ENCODE measurements at places on chromosomes 1 and 21. TPM values are rescaled to one million over a fixed set of nuclear protein-coding genes. Genes with fewer than 3 reads are reported as not detected.

The ABCG1 gene
- total RNA-seq, result 34.7 TPM

The KPRP gene
- not detected for total RNA-seq

The DISP1 gene
- 7.2 TPM for total RNA-seq

The IFI44L gene
- total RNA-seq, result 49.5 TPM

The FAM72C gene
- 0.51 TPM for total RNA-seq

The ADAR gene
- total RNA-seq, result 81.8 TPM

The SAMD11 gene
- total RNA-seq, result not detected

The NBPF20 gene
- total RNA-seq, result 2.6 TPM

The LRRC53 gene
- not detected for total RNA-seq

The OR10J1 gene
- not detected for total RNA-seq

The LCE3D gene
- total RNA-seq, result not detected

The REN gene
- total RNA-seq, result not detected

The CFAP141 gene
- total RNA-seq, result not detected

The PROK1 gene
- total RNA-seq, result 3.6 TPM

The TGFB2 gene
- total RNA-seq, result 1.8 TPM

The AGT gene
- 0.33 TPM for total RNA-seq

The KISS1 gene
- total RNA-seq, result not detected

The LCE1B gene
- total RNA-seq, result not detected

The SYNC gene
- total RNA-seq, result 14.1 TPM

The SMCP gene
- not detected for total RNA-seq
